ENCODE measurements at places on chromosomes 2 and 18.

DNA sequence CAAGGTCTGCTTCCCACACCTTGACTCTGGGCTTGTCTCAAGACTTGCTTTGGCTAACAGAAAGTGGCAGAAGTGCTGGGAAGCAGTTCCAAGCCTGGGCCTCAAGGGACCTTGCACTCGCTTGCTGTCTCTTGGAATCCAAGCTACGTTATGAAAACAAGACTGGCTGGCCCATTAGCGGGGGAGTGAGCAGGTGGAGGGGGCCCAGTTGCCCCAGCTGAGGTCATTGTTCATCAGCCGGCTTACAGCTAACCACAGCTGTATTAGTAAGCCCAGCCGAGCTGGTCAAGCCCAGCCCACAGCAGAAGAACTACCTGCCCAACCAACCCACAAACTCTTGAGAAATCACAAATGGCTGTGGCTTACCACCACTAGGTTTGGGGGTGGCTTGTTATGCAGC is 63.1 kb downstream of the MARCO start:
- H3K4me3 ChIP-seq: no peak overlapping the region
- no peak for DNase-seq
- H3K27me3 ChIP-seq: no peaks in the 10 kb centered on the region
- H3K36me3 ChIP-seq: no peaks in the 10 kb centered on the region
- no peak overlapping the region for H3K27ac ChIP-seq

DNA sequence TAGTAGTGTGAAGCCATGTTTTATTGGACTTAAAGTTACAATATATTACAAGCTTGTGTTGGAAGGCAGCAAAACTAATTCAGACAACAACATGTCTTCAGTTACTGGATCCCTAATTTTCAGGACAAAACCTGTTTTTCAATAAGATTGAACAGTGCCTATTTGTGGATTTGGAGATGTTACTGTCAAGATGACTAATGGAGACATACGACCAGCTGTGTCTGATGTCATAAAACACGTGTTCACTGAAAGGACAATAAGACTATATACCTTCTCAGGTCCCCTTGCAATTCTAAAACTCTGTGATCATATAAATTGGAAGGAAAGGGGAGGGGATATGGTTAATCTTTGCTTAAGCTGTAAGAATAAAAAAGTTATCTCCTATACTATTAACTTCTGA is 21.7 kb downstream of the METTL21A start:
- no peaks in the 10 kb centered on the region for H3K4me1 ChIP-seq
- no peaks in the 10 kb centered on the region for H3K36me3 ChIP-seq
- no peak for DNase-seq
- H3K4me3 ChIP-seq: no peak overlapping the region
- no peak overlapping the region for H3K27ac ChIP-seq
- H3K27me3 ChIP-seq: no peaks in the 10 kb centered on the region

DNA sequence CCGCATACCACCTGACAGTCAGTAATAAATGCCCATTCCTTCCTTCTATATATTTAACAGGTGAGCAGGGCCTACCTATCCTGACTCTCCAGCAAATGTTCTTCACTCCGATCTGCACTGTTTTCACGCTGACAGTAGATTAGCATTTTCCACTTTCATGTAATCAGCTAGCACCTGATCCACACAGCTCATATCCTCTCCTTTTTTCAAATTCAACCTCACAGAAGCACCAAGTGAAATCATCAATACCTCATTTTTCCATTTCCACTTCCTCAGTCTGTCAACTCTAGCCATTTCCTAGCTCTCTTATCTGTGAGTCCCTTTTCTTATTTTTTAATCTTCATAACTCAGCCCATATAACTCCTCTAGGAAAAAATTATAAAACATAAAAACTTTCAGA is 402.8 kb downstream of the ZEB2 start:
- no peaks in the 10 kb centered on the region for H3K4me1 ChIP-seq
- DNase-seq: no peak
- H3K4me3 ChIP-seq: no peak overlapping the region
- no peak overlapping the region for H3K27ac ChIP-seq

DNA sequence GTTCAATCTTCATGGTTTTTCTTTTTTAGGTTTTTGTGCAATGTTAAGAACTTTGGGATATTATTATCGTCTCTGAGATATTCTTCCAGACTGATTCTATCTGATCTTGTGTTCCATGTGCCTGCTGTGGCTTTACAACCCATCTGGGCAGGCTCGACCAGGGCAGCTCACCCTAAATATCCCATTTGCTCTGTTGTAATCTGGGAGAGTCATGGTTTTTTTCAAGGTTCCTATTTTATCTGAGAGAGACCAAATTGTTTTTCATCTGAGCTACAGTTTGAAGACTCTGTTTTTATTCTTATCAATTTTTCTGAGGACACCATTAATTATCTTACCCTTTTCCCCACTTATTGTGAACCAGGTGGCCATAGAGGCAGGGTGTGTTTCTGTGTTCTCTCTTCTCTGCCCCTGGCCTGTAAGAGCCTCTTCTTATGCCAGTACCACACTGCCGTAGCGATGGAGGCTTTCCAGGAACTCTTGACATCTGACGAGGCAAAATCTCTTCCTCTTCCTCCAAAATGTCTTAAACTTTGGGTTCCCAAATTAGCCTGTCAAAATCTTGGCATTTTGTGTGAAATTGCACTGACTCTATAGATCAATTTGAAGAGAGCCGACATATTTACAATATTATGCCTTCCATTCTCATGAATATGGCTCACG is 3.1 kb downstream of the SP140L start:
- no peak overlapping the region for H3K27ac ChIP-seq
- DNase-seq: no peak
- H3K36me3 ChIP-seq: no peaks in the 10 kb centered on the region
- no peaks in the 10 kb centered on the region for H3K4me1 ChIP-seq
- H3K4me3 ChIP-seq: no peak overlapping the region

GRCh38 chr2:70816726-70817125 is 3.7 kb downstream of the CLEC4F start:
- no peak for DNase-seq
- H3K4me3 ChIP-seq: no peak overlapping the region
- H3K36me3 ChIP-seq: no peaks in the 10 kb centered on the region

- H3K4me3 ChIP-seq: no peak overlapping the region
- no peaks in the 10 kb centered on the region for H3K27me3 ChIP-seq
- no peak overlapping the region for H3K27ac ChIP-seq
Observed at GRCh38 chr2:25655316-25655715, 18.1 kb downstream of the DTNB start.

GRCh38 chr2:126749537-126749936 is 93.6 kb downstream of the GYPC start:
- no peaks in the 10 kb centered on the region for H3K36me3 ChIP-seq
- no peak overlapping the region for H3K27ac ChIP-seq
- H3K27me3 ChIP-seq: no peaks in the 10 kb centered on the region
- peak; percentile 11 for DNase-seq

DNA sequence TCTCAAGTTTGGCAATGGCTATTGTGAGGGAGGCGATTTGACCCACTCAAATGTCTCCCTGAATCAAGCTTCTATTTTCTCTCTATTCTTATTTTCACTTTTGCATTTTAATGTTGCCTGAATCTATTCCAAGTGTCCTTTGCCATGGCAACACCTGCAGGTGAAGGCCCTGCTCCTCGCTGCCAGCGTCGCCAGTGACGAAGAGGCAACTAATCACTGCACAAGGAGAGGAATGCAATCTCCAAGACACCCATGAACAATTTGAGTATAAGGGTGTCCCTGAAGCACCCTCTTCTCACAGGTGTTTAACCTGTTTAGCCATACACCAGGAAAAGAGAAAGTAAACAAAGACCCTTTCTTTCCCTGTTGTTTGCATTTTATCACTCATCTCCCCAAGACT is 165.6 kb upstream of the VRK2 start:
- H3K4me1 ChIP-seq: peaks cover 22% of the 10 kb centered on the region
- no peaks in the 10 kb centered on the region for H3K27me3 ChIP-seq
- H3K36me3 ChIP-seq: no peaks in the 10 kb centered on the region
- no peak overlapping the region for H3K4me3 ChIP-seq
- no peak for DNase-seq
- H3K27ac ChIP-seq: no peak overlapping the region

GRCh38 chr2:239544143-239544917 is 143.5 kb upstream of the HDAC4 start:
- no peak overlapping the region for H3K4me3 ChIP-seq
- no peaks in the 10 kb centered on the region for H3K27me3 ChIP-seq
- no peaks in the 10 kb centered on the region for H3K36me3 ChIP-seq
- no peaks in the 10 kb centered on the region for H3K4me1 ChIP-seq

DNA sequence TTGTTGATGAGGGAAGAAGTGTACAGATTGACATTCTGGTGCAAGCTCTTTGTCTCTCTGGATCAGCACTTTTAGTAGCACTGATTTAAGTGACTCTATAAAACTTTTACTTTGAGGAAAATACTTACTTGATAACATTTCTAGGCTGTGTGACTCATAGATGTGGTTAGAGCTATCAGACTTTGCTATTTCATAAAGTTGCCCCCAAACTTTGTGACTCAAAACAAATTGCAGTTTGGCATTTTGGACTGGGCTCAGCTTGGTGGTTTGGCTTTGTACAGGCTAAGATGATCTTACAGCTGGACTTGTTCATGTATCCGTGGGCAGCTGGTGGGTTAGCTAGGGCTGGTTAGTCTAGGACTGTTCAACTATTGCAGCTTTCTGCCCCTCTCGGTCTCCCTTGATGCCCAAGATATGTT is 42.1 kb upstream of the GLS start:
- no peak overlapping the region for H3K27ac ChIP-seq
- H3K4me3 ChIP-seq: no peak overlapping the region
- DNase-seq: no peak
- no peaks in the 10 kb centered on the region for H3K36me3 ChIP-seq

- no peaks in the 10 kb centered on the region for H3K4me1 ChIP-seq
- H3K27me3 ChIP-seq: no peaks in the 10 kb centered on the region
- H3K4me3 ChIP-seq: no peak overlapping the region
- H3K36me3 ChIP-seq: no peaks in the 10 kb centered on the region
Observed at GRCh38 chr18:3340015-3340681, 78.2 kb downstream of the MYL12B start.

DNA sequence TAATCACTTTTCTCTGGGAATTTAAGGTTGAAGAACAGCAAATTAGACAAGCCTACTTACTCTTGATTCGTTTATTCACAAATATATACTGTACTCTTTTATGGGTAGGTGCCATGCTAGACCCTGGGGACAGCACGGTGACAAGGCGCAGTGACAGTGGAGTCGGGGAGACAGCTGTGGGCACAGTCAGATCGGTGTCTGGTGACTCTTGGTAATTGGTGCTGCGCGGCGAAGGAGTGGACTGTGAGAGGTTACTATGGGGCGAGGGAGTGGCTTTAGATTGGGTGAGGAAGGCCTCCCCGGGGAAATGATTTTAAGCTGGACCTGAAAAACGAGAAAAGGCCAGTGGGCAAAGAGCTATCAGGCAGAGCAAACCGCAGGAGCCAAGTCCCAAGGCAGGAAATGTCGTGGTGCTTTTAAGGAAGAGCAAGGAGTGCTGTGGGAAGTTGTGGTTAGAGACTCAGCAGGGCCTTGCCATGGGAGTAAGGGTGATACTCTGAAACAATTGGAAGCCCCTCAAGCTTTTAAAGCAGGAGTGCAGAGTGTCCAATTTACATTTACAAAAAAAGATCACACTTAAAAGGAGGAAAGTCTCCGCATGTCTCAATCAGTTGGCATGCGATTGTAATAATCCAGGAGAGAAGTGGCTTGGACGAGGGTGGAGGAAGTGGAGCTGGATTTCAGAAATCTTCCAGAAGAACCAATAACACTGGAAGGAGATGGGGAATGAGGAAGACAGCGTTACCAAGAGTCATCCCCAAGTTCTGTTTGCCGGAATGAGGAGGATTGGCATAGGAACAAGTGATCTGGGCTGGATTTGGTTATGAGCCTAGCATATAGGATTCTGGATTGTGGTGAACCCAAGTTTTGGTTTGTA is 36.1 kb upstream of the TXNDC2 start:
- DNase-seq: no peak
- H3K36me3 ChIP-seq: no peaks in the 10 kb centered on the region
- H3K4me3 ChIP-seq: no peak overlapping the region
- H3K4me1 ChIP-seq: no peaks in the 10 kb centered on the region

DNA sequence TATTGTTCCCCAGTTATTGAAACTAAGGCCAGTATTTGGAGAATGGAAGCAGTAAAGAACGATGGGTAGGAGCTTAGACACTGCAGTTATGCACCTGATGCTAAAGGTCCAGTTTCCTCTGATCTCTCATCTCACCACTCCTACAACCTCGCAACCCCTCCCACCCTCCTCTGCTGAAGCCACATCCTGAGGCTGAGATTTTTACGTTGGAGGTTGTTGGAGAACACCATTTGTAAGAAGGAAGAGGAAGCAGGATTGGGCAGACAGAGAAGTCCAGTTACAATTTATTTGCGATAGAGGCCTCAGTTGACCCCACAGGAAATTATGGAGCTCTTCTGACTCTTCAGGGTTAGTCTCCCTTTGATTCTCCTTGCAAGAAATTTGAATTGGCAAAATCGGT is 54.3 kb upstream of the NDUFV2 start:
- no peaks in the 10 kb centered on the region for H3K36me3 ChIP-seq
- no peak for DNase-seq

DNA sequence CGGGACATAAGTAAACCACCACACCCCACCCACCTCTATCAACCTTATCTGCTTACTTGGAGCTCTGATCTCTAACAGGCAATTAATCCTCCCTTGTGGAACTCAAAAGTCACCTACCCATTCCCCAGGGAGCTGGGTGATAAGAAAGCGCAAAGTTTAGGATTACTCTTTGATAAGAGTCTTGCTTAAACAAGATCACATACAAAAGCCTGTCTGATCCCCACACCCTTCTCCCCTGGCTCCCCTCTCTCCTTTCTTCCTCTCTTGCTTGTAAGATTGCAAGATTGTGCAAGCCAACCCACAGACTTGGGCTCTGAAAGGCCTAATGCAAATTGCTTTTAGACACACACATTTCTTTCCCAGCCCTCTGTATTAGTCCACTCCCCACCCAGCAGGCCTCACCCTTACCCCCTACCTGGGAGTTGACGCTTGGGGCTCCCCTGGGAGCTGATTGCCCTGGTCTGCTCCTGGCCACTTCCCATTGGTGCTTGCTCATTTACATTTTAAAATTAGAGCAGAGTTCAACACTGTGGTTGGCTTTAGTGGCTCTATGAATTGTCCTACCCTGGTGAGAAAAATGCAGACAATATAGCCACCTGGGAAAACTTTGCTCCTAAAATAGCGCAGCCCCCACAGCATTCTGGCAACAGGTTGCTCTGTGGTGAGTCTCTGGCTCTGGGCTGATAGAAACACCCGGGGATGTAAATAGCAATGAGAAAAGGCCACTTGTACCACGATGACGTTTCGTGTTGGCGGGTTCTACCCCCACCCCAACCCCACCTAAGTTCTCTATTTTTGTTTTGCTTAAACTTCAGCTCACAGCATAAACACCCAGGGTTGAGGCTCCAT is 92.8 kb upstream of the MSH2 start:
- H3K27me3 ChIP-seq: no peaks in the 10 kb centered on the region
- H3K4me3 ChIP-seq: no peak overlapping the region
- peak overlapping the region; percentile 98 for H3K27ac ChIP-seq
- DNase-seq: peak; percentile 97

All from Caco-2 (cell line).